Muscle of back (tissue), 13 donors: ENCODE measurements at places on chromosomes 7 and 10. TPM values are rescaled to one million over a fixed set of nuclear protein-coding genes. Genes with fewer than 3 reads are reported as not detected.

GRCh38 chr7:99083068-99083651, 60.7 kb downstream of the SMURF1 start:
- DNase-seq: no peak

DNA sequence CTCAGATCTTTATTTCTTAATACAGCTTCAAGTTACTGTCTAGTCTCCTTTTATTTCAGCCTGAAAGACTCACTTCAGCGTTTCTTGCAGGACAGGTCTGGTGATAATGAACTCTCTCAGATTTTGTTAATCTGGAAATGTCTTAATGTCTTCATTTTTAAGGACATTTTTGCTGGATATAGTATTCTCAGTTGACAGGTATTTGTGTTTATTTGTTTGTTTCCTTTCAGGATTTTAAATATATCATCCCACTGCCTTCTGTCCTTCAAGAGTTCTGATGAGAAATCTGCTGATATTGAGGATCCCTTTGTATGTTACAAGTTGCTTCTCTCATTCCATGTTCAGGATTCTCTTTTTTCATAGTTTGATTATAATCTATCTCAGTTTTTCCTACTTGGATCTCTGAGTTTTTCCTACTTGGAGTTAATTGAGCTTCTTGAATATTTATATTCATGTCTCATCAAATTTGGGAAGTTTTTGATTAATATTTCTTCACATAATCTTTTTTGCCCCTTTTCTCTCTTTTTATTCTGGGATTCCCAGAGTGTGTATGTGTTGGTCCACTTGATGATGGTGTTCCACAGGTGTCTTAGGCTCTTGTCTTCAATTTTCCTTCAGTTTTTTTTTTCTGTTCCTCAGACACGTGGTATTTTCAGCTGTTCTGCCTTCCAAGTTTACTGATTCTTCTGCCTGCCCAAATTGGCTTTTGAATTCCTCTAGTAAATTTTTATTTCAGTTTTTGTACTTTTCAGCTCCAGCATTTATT, 49.9 kb downstream of the PTEN start:
- no peak for DNase-seq

- DNase-seq: no peak
Observed at GRCh38 chr10:31102421-31102820, 70.8 kb upstream of the ZNF438 start.

Gene ZNF853
- polyA plus RNA-seq: 14.2 TPM

Gene PTPRE
- 5.8 TPM for polyA plus RNA-seq

DNA sequence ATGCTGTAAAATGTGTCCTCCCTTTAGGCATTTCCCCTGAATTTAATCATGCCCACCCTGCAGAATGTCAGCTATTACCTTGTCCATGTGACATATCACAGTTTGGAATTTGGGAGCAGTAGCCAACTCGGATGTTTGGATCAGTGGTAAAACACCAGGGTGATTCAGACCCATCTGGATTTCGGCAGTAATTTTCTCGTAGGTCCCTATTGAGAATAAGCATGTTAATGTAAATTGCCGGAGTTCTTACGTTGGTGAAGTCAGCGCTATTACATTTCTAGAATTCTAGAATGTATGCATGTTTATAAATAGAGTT, 44.1 kb downstream of the HGF start:
- DNase-seq: peak; percentile 10

GRCh38 chr7:27108390-27109127, 6.1 kb upstream of the HOXA2 start:
- DNase-seq: peak; percentile 81

Gene MMRN2
- 19.3 TPM for polyA plus RNA-seq

Gene CDNF
- 3.1 TPM for polyA plus RNA-seq

Gene CACNA2D1
- 121 TPM for polyA plus RNA-seq

GRCh38 chr10:75099952-75100763, 11.3 kb upstream of the SAMD8 start:
- peak; percentile 87 for DNase-seq

GRCh38 chr10:122421742-122422141, 32.7 kb upstream of the ARMS2 start:
- no peak for DNase-seq

DNA sequence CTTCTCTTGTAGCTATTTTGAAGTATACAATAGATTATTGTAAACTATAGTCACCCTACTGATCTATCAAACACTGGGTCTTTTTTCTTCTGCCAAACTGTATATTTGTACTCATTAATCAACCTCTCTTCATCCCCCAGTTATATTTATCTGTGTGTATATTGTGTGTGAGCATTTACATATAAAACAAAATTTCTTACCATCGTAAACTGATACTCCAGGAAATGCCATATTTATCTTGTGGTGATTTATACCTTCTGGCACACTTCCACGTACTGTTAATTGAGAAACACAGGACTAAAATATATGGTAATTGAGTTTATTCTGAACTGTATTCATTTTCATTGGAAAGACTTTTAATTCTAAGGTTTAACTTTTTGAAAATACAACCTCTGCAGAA, 18.9 kb downstream of the ANLN start:
- DNase-seq: no peak

Gene ATG9B
- 2.0 TPM for polyA plus RNA-seq
